ENCODE measurements at places on chromosomes 13 and 19.

GRCh38 chr13:98910501-98910951 lies 67.3 kb downstream of the DOCK9 start:
- peak; percentile 45 for DNase-seq

GRCh38 chr19:43533546-43534304 lies 737 bp downstream of the ZNF575 start:
- peak; percentile 96 for DNase-seq

- DNase-seq, result no peak
Observed at GRCh38 chr19:23917856-23918255, 3.2 kb downstream of the ZNF726 start.

DNA sequence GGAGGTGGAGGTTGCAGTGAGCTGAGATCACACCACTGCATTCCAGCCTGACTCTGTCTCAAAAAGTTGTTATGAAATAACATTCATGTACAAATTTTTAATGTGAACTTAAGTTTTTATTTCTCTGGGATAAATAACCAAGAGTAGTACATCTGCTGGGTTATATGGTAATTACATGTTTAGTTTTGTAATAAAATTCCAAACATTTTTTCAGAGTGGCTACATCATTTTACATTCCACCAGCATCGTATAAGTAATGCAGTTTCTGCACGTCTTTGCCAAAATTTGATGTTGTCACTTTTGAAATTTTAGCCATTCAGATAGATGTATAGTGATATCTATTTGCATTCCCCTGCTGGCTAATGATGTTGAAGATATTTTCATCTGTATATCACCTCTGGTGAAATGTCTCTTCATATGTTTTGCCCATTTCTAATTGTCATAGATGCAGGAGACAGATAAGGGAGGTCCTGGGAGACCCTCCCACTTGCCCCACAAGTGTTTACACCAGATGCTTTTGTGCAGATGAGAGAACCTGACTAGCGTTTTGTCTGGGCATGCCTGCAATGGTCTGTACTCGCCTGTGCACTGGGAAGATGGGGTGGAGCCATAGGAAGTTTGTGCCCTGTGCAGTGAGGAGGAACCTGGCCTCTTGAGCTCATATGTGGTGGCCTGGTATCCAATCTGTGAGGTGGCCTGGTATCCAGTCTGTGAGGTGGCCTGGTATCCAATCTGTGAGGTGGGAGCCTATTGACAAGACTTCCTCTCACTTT lies 12.7 kb upstream of the KBTBD6 start:
- DNase-seq, result no peak

DNA sequence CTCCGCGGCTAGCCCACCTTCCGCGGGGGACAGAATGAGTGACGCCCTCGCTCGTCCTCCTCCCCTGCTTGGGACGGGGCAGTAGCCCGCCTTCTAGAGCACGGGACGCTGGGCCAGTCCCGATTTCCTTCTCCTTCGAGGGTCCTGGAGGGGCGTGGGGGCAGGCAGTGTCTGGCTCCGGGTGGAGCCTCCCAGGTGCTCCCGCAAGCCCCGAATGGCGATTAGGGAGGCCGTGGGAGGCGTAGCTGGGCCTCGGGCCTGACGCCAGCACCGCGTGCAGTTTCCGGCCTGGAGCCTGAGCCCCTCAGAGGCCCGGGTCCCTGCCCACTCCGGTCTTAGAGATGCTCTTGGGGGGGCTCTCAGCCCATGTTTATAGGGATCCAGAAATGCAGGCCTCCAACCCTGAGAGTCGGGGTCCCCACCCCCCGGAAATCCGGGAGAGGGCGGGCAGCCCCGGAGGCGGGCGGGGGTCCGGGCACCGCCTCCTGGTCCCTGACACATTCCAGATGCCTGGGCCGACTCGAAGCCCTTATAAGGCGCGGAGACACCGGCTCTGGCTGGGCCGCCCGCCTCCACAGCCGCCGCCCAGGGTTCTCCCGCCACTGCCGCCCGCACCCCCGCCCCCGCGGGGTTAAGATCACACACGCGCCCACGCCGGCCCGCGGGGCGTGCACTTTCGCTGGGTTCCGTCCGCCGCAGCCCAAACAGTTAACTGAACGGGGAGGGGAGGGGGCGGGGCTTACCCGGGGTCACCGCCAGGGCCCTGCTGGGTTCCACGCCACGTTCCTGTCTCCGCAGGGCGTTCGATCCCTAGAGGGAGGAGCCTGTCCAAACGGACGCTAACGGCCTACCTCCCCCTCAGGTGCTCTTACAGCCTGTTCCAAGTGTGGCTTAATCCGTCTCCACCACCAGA lies 1.5 kb downstream of the MYADM start:
- peak; percentile 77 for DNase-seq

DNA sequence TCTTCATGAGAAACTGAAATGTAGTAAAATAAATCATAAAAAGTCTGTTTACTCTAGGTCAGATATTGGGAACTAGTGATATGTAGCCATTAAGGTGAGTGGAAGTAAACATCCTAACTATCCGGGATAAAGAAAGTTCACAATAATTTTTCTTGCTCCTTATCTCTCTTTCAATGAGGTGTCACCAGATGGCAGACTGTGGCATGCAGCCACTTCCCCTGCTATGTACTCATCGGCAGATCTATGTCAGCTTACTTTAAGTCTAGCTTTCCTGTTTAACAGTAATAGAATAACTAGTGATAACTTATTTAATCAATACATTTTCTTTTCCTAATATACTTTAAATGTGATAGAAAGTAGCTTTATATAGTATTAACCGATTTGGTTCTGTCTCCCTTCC lies 181.9 kb downstream of the NDFIP2 start:
- no peak for DNase-seq

- no peak for DNase-seq
Observed at GRCh38 chr13:80313668-80314256, 27.2 kb downstream of the SPRY2 start.

- no peak for DNase-seq
Observed at GRCh38 chr13:113233101-113233500, 23.7 kb downstream of the CUL4A start.

GRCh38 chr19:50040967-50041366 lies 15.2 kb downstream of the ZNF473 start:
- no peak for DNase-seq

GRCh38 chr13:40191186-40191980 lies 475.1 kb downstream of the FOXO1 start:
- DNase-seq, result no peak

DNA sequence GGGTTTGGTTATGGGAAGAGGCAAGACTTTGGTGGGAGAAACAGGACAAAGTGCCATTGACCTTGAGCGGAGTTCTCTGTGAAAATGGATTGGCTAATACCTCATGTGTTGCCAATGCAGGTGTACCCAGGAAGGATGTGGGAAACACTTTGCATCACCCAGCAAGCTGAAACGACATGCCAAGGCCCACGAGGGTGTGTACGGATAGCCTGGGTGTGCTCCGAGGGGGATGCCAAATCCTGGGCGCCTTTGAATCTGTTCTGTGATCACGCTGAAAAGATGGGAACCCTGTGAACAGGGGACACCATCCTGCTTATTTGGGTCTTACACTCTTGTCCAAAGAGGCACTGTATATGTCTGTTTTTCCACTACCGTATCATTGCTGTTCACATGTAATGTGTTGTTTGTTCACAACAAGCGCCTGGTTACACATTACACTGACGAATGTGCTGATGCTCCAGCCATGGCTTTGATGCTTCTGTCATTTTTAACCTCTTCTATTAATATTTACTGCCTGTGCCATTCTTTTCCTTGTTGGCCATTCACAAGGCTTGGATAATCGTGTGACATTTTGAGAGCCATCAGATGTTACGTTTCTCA lies 8.3 kb downstream of the GTF3A start:
- DNase-seq, result no peak

GRCh38 chr19:41192574-41193429 lies at the start of gene CYP2S1:
TSS of gene CYP2S1 (plus strand) at chr19:41193219. CDS start at chr19:41193265, 46 bp downstream.
- DNase-seq, result no peak

DNA sequence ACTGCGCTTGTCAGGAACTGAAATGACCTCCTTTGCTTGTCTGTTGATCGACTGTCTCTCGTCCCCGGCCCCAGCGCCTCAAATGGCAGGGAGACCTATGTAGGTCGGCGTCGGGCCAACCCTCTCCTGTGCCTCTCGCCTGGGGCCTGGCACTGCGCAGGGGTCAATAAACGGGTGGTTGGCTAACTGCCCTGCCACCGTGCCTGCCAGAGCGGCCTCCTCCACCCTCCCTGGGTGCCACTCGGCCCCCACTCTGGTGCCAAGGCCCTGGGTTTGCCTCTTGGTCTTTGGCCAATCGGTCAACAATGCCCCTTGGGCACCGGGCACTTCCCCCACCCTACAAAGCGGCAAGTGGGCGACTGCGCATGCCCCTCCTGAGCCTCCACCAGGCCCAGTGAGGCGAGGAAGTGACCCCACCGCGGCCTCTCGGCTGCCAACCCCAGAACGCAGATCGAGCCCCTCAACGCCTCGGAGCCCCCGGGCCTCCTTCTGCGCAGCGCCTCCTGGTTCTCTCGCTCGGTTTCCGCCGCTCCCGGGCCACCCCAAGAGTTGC lies 1.1 kb downstream of the KEAP1 start:
- peak; percentile 38 for DNase-seq

- DNase-seq, result no peak
Observed at GRCh38 chr19:13417054-13417453, 89.2 kb downstream of the CACNA1A start.

DNA sequence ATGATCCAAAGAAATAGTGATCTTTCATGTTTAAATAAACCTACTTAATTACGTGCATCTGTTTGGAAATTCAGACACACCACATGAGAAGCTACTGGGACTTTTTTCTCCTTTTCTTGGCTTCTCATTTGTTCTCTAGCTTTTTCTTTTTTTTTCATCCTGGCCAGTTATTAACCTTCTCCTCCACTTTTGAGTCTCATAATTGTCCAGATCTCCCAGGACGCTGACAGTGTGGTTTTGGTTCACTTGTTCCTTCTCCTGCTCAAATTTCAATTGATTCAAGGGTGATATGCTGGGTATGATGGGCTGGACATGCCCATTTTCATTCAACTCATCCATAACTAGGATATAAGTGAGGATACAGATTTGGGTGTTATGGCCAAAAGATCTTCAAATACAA lies 152.3 kb downstream of the TM9SF2 start:
- DNase-seq, result no peak

DNA sequence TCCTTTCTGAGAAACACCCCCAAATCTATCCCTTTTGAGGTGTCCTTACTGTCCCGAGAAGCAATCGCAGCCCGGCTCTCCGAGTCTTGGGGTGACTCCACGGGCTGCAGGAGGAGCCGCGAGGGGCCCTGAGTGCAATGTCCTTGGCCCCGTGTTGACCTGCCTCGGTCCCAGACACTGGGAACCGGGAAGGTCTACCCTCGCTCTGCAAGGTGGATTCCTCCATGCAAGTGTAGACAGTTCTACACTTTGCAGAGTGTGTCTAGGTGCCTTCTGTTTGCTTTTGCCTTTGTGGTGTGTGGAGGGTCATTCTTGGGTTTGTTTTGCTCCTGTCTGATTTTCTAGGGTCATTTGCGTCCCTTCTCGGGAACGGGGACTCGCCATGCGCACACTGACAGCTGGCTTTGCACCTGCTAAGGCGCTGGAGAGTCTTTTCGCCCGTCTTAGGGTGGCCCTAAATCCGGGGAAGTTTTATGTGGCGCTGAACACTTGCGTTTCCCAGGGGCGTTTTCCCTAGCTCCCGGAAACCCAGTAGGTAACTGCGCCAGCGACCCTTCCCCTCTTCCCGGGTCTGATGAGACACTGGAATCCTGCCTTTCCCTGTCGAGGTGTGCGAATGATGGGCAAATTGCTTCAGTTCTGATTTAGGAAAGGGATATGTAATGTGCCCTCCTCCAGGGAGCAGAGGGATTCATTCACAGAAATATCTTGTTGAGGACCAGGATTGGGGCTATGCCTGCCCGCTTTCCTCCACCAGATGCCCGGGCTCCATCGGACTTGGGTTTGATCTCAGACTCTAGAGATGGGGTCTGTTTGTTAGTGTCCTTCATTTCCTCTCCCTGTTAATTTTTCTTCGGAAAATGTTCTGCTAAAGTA lies 755 bp downstream of the SERTM1 start:
- no peak for DNase-seq

DNA sequence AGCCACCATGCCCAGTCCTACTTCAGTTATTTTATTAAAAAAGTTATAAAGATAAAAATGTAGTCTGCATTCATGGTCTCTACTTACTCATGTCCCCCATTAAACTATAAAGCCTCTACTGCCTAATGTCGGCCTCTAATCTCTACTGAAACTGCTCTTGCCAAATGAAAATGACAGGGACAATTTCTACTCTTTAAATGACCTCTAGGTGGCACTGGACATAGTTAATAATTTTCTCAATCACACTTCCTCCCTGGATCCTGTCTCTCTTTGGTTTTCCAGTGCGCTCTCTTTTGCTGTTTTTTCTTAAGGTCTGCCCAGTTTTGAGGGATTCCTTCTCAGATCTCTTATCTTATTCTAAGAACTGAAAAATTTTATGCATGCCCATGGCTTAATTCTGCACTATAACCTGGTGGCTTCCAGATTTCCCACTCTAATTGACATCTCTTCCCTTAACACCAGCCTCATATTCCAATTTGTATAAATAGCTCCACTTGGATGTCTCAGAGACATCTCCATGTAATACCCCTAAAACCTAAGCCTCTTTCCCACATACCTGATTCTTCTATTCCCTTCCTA lies 54.3 kb downstream of the MTMR6 start:
- DNase-seq, result peak; percentile 7

- DNase-seq, result no peak
Observed at GRCh38 chr19:10661946-10662345, 7.8 kb downstream of the ILF3 start.

DNA sequence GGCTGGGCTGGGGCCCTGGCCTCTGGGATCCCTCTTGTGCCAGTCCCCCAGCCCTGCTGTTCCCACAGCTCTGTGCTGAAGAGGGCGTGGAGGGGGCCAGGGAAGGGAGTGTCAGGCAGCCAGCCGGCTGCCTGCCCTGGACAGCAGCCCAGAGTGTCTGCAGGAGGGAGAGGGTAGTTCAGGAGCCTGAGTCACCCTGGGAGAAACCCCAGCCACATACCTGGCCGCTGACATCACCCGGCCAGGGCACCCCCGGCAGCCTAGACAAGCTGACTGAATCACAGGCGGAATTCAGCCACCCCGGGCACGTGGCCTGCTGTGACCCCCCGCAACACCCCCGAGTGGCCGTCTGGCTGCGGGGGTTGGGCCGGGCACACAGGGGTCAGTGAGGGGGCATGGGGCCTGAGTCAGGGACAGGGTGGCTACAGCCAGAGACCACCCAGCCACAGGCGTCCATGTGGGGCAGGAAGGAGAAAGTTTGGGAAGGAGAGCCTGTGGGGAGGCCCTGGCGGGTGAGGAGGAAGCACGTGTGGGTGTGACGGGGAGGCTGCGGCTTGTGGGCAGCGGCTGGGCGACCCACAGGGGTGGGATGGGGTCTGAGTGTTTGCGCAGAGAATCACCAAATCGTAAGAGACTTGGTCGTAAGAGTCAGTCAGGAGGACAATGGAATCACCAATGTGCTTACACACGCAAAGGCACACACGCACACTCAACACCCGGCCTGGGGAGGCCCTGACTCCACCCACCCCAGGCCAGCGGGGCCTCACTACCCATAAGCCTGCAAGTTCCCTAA lies 11.9 kb upstream of the FOSB start:
- DNase-seq, result peak; percentile 51

- no peak for DNase-seq
Observed at GRCh38 chr13:75493156-75493555, 11.2 kb upstream of the TBC1D4 start.

- no peak for DNase-seq
Observed at GRCh38 chr13:50969691-50970090, 60.1 kb downstream of the RNASEH2B start.

GRCh38 chr13:25686831-25687470 lies 315.2 kb downstream of the ATP8A2 start:
- DNase-seq, result no peak

Measured in CD4-positive, alpha-beta T cell treated with Interleukin-6 at 100 ng/mL for 8 hours (primary cell).